ENCODE measurements at places on chromosomes 16 and 17. TPM values are rescaled to one million over a fixed set of nuclear protein-coding genes. Genes with fewer than 3 reads are reported as not detected.

Gene CCNF
- total RNA-seq, result 54.2 TPM

Gene GIT1
- total RNA-seq, result 60.9 TPM

Gene COX4I1
- 329 TPM for total RNA-seq

Gene CA10
- total RNA-seq, result 1.5 TPM

Gene ACSM2B
- not detected for total RNA-seq

Gene ZNF75A
- total RNA-seq, result 31.3 TPM

Gene TNP2
- total RNA-seq, result not detected

Gene CA7
- 2.5 TPM for total RNA-seq

Gene AOC3
- 1.4 TPM for total RNA-seq

Gene KRT20
- not detected for total RNA-seq

Gene ABCA9
- not detected for total RNA-seq

Gene PARN
- 61.3 TPM for total RNA-seq

Gene OR3A3
- total RNA-seq, result not detected

Gene IRX5
- 0.07 TPM for total RNA-seq

Gene OR4D1
- total RNA-seq, result 0.10 TPM

Gene ABCC12
- not detected for total RNA-seq

Gene USP43
- total RNA-seq, result 7.2 TPM

Gene TBC1D3B
- total RNA-seq, result 0.54 TPM

Gene TOP2A
- total RNA-seq, result 258 TPM

Gene STUB1
- 123 TPM for total RNA-seq

Gene MAF
- 2.5 TPM for total RNA-seq

Gene ZNF750
- 0.17 TPM for total RNA-seq

Gene CETP
- not detected for total RNA-seq

Gene ZNF469
- total RNA-seq, result 1.9 TPM

Gene PRR35
- 1.4 TPM for total RNA-seq

Gene NEUROD2
- total RNA-seq, result not detected

Gene CCT6B
- 0.94 TPM for total RNA-seq

Gene TPSD1
- total RNA-seq, result not detected

Gene FBXW10
- total RNA-seq, result 0.07 TPM

Gene C17orf113
- 2.1 TPM for total RNA-seq

Gene DGKE
- 5.9 TPM for total RNA-seq

Gene ADAD2
- total RNA-seq, result 1.5 TPM

Gene TPSAB1
- total RNA-seq, result not detected

Gene PLA2G10
- 0.94 TPM for total RNA-seq

Gene CLEC10A
- total RNA-seq, result not detected

Gene GRAPL
- not detected for total RNA-seq

Gene CRK
- 59.8 TPM for total RNA-seq

Gene SEC14L5
- 5.9 TPM for total RNA-seq
